Activated CD4-positive, alpha-beta T cell treated with anti-CD3 and anti-CD28 coated beads for 48 hours (primary cell): ENCODE measurements at places on chromosomes 1 and 21.

- DNase-seq: no peak
These were observed 39.8 kb upstream of the ZBTB18 start for GRCh38 chr1:244011271-244011670.

DNA sequence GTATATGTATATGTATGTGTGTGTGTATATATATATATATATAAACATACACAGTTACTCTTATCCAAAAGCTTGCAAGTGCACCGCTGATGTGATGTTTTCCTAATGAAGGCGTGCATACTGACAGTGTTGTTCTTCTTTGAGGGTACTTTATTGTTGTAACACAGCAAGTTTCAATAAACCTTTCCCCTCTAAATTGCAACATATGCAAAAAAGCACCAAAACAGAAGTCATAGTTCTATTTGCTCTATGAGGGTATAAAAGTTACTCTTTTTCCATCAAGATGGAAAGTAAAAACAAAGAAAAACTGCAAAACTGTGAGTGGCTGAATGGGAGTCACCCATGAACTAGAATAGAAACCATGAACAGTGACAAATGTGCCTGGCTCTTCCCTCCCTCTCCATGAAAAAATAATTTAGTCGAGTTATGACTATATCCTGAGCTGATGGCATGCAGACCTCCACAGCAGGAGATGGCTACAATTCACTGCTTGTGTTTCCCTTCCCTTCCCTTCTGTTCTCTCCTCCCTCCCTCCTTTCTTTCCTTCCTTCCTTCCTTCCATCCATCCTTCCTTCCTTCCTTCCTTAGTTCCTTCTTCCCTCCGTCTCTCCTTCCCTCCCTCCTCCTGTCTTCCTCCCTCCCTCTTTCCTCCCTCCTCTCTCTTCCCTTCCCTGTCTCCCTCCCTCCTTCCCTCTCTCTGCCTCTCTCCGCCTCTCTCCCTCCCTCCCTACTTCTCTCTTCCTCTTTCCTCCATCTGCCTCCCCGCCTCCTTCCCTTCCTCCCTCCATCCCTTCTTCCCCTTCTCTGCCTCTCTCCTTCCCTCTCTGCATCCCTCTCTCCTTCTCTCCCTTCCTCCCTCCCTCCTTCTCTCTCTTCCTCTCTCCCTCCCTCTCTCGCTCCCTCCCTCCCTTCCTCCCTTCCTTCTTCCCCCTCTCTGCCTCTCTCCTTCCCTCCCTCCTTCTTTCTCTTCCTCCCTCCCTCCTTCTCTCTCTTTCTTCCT lies 220.7 kb upstream of the POU3F1 start:
- DNase-seq: no peak

DNA sequence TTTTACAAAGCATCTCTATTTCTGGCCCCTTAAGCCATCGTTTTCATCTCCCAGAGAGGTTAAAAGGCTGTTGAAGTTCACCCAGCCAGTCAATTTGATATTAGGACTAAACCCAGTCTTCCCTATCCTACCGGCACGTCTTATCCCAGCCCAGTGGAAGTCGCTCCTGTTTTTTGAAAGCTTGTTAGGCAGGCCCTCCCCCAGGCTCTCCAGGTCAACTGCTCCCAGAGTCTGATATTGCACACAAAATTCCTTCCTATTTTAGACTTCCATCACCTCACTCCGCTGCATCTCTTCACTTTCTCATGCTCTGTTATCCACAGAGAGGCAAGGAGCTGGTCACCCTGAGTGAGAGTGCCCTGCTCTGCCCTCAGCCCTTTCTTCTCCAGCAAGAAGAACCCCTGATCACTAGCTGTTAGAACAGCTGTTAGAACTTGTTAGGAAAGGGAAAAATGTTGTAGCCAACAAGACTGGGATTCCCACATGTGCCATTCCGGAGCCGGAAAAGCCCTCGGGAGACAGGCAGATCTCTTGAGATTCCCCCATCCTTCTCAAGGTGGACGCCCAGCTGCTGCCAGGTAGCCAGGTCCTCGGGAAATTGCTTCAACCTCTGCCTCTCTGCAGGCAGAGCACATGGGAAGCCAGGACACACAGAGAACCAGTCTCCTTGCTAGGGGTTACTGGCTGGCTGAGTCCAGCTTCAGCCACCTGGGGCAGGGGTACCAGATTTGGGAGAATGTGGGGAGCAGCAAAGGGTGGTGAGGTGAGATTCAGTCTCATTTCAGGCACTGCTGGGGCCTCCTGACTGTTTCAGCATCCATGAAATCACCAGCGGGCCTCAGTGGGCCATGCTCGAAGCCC lies 25.7 kb downstream of the PLXNA2 start:
- no peak for DNase-seq

DNA sequence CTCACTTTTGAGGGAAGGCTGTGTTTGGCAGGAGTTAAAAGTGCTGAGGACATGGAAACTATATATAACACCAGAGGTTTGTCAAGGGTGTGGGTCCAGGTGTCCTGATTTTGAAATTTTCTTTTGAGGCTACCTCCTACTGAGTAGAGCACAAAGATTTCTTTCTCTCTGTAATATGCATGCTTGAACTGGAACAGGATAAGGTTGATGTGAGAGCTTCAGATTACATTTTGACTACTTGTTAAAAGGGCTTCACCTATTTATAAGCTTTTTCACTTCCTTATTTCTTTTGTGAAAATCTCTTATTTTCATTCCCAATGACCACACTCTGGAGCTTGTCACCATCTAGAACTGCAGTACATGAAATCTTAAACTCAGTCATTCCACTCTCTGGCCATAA lies 59.8 kb upstream of the PLA2G4A start:
- no peak for DNase-seq

GRCh38 chr1:200776949-200777348 lies 38.3 kb downstream of the CAMSAP2 start:
- DNase-seq: no peak
